NCI-H774 (cell line): ENCODE measurements at places on chromosomes 2 and 18.

DNA sequence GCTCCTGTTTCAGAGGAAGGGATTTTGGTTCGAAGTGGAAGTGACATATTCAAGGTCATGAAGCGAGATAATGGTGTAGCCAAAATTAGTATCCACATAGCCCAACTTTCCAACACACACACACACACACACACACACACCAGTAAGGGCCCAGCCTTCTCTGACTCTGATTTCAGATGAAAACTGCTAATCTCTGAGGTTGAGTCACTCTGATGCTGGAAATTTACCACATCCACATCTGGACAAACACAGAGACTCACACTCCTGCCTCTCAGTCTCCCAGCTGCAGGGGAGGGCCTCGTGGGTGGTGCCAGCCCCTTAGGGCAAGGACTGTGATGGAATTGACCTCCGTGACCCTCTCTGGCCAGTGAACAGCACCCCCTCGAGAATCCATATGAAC is 29.0 kb upstream of the SLC35F6 start:
- DNase-seq = no peak

- no peak for DNase-seq
Observed at GRCh38 chr18:654601-655000, 2.9 kb upstream of the TYMS start.

- DNase-seq = no peak
Observed at GRCh38 chr18:13438507-13439056, 220.0 kb downstream of the LDLRAD4 start.

DNA sequence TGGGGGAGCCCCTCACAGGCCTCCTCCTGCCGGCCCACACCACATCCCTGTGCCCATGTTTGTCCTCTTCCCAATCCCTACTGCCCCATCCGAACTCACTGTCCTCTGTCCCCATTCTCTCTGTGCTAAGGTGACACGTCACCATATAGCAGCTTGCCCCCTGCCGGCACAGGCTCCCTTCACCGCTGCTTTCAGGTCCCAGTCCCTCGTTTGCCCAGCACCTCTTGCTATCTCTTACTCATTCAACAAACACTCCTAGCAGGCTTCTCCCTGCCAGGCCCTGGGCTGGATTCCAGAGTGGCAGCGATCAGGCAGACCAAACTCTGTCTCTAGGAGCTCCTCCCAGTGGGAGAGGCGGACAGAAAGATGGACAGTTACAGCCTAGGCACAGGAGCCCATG is 74.3 kb downstream of the TFCP2L1 start:
- DNase-seq = no peak

DNA sequence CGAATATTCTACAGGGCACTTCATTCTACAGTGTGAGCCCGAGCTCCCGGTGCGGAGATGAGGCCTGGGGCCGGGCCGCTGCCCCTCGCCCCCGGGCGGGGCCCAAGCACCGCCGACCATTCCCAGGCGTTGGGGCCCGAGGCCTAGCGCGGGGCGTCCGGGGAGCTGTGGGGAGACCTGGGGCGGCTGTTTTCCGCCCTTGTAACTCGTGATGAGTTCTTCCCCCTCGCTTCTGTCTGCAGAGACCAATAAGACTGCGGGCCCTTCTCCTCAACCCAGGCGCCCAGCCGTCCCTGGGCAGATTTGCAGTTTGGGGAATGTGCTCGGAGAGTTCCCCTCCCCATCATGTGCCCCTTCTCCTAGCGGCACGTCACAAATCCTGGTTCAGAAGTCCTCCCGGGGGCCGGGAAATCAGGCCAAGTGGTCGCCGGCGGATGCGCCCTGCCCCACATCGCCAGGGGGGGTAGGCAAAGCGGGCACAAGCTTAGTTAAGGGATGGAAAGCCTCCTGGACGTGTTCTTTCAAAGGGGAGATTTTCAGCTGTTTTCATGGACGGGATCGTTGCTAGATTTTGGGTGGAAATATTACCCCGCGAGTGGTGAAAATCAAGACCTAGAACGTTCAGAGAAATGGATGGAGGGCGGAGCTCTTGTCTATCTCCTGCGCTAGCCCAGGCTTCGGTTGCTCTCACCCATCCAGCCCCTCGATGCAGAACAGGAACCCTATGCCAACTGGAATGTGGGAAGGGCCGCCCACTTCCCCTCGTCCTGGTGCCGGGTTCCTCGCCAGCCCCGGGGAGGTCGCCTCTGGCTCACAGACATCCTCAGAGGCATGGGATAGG is 18.8 kb upstream of the HAAO start:
- DNase-seq = peak; percentile 30

DNA sequence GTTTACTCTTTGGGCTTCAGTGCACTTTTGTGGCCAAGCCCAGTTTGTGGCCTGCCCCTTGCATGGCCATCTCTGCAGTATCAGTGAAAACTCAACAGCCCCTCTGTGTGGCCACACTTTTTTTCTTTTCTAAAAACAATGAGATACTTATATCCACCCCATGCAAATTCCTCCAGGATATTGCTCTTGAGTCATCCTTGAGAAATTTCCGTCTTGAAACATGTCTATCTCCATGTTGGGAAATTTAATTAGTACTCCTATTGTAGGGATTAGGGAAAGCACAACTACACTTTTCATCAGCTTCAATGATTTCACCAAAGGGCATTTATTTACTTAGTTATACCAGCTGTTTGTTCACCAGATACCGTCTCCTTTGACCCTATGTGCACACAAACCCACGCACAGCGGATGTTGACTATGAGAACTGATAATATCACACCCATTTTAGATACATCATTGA is 993.1 kb downstream of the TSN start:
- no peak for DNase-seq

- DNase-seq = no peak
Observed at GRCh38 chr2:102025016-102025501, 33.3 kb downstream of the IL1R2 start.
